ENCODE measurements at places on chromosomes 12 and 14.

- no peak for DNase-seq
These were observed 623 bp upstream of the TSPAN8 start for GRCh38 chr12:71158361-71158882.

GRCh38 chr14:64235652-64236640, 58.2 kb downstream of the ESR2 start:
- no peak for DNase-seq

DNA sequence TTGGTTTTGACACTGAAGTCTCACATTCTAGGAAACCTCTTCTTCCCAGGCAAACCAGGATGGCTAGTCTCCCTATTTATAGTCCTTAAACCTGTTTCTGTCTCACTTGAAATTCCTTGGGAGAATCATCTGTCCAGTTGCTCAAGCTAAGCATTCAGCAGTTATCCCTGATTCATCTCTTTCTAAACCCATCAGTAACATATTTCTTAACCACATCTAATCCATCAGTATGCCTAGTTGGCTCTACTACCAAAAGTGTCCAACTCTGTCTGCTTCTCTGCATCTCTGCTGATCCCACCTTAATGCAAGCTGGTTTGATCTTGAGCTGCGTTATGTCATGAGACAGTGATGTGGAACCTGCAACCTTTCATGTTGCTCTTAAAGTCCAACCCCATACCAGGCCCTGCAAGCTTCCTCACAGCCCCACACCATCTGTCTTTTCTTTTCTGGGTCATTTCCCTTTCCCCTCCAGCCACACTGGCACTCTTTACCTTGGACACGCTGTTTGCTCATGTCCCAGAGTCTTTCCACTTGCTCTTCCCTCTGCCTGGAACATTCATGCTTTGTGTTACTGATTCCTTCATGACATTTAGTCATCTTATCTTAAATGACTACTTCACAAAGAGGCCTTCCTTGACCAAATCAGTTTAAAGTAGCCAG, 380.8 kb upstream of the RGS6 start:
- DNase-seq = no peak

DNA sequence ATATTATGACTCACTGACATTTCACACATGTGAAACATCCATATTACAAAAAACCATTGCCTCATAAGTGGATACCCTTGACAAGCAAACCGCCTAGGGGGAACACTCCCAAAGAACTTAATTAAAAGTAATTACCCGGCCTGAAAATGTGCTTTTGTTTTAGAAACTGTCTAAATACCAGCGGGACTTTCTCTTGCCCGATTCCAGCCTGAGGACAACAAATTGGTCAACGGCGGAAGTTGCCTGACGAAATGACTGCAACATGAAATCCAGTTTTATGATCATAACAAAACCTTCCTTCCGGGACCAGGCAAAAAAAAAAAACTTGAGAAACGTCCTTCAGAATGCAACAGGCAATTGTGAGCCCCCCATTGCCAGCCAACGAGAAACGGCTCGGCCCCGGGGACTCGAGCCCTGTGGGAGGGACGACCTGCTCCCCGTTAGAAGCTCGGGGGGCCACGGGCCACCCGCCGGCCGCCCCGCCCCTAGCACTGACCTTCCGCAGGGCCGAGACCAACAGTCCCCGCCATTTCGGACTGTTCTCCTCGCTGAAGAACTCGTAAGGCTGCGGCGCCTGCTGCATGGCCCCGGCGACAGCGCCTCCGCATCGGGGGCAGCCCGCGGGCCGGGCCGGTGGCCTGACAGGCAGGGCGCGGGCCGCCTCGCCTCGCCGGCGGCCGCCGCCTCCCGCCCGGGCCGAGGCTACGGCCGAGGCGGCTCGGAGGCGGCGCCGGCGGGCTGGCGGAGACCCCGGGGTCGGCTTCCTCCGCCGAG, 490 bp downstream of the SOS2 start:
- DNase-seq = peak; percentile 50

- DNase-seq = no peak
These were observed 61.2 kb upstream of the TMTC2 start for GRCh38 chr12:82625523-82625922.

DNA sequence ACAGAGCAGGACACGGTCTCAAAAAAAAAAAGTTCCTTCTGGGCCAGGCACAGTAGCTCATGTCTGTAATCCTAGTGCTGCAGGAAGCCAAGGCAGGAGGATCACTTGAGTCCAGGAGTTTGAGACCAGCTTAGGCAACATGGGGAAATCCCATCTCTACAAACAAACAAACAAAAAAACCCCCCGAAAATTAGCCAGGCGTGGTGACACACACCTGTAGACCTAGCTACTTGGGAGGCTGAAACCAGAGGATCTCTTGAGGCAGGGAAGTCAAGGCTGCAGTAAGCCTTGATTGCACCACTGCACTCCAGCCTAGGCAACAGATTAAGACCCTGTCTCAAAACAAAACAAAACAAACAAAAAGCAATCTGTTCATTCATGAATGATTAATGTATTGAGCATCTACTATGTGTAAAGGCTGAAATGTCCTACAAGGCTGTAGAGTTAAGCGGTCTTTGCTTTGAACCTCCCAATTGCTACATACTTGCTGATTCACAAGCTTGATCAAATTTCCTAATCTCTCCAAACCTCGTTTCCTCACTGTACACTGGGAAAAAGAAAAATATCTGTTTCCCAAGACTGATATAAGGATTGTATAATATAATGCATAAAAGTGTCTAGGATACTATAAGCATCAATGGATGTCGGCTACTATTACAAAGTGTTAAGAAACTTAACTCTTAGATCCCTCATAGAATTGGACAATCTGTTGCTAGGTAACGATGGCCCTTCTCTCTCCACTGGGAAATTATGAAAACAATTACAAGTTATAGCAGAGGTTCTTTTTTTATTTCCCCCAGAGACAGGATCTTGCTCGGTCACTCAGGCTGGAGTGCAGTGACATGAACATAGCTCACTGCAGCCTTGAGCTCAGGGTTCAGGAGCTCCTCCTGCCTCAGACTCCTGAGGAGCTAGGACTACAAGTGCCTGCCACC, 7.9 kb upstream of the RILPL2 start:
- DNase-seq = no peak

DNA sequence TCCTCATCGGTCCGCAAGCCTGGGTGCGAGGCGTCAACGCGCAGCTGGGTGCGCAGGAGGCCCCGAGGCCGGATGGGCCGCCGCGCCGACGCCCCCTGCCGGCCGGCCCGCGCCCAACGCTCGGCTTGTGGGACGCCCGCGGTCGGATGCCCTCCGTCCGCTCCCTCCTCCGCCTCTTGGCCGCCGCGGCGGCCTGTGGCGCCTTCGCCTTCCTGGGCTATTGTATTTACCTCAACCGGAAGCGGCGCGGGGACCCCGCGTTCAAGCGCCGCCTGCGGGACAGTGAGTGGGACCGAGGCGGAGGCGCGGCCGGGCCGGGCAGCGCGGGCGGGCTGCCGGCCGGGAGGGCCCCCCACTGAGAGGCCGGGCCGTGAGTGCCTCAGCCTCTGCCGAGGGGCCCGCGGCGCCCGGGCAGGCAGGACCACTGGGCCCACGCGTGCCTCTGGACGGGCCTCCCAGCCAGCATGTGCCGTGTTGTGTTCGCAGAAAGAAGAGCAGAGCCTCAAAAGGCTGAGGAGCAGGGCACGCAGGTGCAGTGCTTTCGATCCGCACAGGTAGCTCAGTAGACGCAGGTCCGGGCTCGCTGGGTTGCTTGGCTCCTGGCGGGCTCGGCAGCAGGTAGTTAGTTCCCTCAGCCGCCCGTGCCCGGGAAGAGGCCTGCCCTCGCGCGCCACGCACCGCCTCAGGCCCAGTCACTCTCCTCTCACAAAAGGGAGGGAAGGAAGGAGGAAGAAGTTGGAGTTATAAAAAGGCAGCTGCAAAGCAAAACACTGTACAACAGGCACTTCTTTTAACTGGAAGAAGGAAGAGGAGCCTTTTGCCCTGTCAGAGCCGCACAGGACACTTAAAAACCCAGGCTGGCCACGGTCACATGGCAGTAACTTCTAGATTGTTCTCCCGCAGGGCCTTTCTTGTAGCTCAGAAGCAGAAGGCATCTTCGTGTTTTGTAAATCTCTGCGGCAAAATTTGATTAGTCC, at the start of gene TOMM20L:
TSS of gene TOMM20L (plus strand) at position 119 of the 977 bp plus-strand sequence. CDS start at position 147, 28 bp downstream.
- DNase-seq = peak; percentile 63

GRCh38 chr14:44914849-44915248, 46.9 kb downstream of the KLHL28 start:
- DNase-seq = no peak

DNA sequence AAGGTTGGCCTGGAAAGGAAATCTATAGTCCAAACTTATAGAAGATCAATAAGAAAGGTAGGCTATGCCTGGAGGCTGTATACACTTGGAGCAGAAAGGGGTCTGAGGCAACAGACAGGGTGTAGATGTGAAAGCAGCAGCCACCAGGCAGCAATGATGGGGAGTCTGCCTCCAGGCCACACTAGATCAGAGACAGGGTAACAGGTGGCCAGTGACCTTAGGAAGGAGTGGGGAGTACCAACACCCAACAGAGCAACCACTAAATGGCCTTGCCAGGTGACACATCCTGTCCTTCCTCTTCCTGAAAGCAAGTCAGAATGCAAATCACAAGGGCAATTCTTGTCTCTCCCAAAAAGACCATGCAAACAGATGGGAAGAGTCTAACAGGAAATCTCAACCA, 46.4 kb upstream of the NID2 start:
- DNase-seq = no peak

GRCh38 chr12:27447761-27448160, 1.2 kb downstream of the SMCO2 start:
- DNase-seq = no peak

DNA sequence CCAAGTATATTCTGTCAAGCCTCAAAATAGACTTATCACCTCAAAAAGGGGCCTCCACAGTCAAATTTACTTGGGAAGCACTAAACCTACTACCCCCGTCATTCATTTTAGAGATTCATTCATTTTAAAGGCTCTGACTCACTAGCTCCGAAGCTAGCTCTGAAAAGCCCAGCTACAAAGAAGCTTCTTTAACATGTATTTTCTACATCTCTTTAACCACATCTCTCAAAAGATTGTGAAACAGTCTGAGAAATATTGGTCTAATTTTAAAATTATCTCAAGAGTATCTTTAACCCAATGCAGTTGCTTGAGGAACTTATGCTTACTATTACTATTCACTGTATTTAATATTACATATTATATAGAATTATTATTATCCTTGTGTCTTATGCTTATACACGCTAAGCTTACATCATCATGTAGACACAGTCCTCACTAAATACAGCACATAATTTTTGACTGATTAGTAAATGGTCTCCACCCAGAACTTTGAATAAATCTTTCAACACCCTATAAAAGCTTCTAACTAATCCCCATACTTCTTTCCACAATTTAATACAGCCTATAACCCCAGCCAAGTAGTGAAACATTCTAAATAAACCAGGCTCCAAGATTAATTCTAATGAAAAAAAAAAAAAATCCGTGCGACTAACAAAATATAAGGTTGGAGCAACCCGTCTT, 7.8 kb downstream of the NT5DC3 start:
- DNase-seq = no peak

DNA sequence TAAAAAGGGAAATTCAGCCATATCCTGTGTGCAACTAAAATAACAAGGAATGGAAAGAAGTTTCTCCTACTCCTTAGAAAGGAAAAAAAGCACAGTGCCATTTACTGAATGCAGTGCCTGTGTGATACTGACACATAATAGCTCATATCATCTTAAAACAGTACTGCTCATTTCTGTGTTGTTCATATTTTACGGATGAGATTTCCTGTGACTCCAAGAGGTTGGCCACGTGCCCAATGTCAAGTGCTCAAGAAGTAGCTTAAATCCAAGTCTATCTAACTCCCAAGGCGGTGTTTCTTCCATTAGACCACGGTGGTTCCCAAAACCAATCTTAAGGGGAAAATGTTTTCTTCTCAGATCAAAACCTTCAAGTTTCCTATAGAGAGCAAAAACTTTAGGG, 20.0 kb downstream of the MAP3K9 start:
- DNase-seq = no peak

GRCh38 chr14:77253333-77254190, 17.4 kb downstream of the NGB start:
- no peak for DNase-seq

DNA sequence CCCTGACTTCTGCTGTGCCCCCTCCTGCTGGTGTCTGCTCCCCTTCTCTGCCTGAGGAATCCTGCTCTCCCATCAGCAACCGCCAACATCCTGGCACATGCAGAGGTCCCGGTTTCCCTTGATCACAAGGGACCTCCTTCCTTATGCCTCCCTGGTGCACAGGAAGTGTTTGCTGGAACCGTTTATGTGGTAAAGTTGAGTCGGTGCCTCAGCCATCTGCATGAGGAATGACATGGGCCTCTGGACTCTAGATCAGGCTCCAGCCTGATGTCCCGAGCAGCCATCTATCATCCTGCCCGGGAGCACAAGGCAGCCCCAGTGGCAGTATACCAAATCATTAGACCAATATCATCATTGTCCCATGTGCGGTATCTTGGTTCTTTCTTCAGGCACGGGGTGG, 90.4 kb downstream of the BORCS5 start:
- DNase-seq = no peak

DNA sequence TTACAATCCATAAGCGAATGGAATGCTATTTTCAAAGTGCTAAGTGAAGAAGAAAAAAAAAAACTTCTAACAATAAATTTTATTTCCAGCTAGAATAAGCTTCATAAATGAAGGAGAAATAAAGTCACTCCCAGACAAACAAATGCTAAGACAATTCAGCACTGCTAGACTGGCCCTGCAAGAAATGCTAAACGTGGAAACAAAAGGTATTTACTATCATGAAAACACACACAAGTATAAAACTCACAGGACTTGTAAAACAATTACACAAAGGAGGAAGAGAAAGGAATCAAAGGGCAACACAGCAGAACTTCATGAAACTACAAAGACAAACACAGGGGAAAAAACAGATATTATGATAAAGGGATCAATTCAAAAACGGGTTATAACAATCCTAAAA, 85.8 kb upstream of the NELL2 start:
- no peak for DNase-seq

- peak; percentile 75 for DNase-seq
These were observed at the start of gene CDH24 for GRCh38 chr14:23056956-23057756. Gene CDH24 (minus strand): TSS chr14:23057520. CDS start chr14:23055733, 1,787 bp downstream.

- DNase-seq = no peak
These were observed 207.0 kb upstream of the CDKN3 start for GRCh38 chr14:54189748-54190354.

- DNase-seq = no peak
These were observed 111.9 kb upstream of the PRMT8 start for GRCh38 chr12:3379079-3379478.

DNA sequence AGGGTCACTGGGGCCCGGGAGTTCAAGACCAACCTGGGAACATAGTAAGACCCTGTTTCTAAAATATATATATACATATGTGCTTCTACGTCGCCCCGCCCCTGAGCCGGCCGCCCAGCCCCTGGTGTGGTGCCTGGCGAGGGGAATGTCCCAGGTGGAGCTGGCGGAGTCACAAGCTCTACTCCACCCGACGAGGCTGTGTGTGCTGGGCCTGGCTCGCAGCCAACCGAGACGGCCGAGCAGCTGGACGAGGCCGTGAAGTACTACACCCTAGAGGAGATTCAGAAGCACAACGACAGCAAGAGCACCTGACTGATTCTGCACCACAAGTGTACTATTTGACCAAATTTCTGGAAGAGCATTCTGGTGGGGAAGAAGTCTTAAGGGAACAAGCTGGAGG, 22.1 kb upstream of the ITPK1 start:
- DNase-seq = no peak

GRCh38 chr14:33692762-33693161, 258.1 kb downstream of the EGLN3 start:
- no peak for DNase-seq
